ENCODE measurements at places on chromosomes 1 and 21. TPM values are rescaled to one million over a fixed set of nuclear protein-coding genes. Genes with fewer than 3 reads are reported as not detected.

FCAMR gene
- 0.08 TPM for total RNA-seq

CAMK1G gene
- not detected for total RNA-seq

SLC5A9 gene
- total RNA-seq = not detected

FCN3 gene
- total RNA-seq = 2.4 TPM

DMBX1 gene
- not detected for total RNA-seq

LHX8 gene
- total RNA-seq = not detected

CSMD2 gene
- total RNA-seq = 0.08 TPM

KRTAP19-5 gene
- not detected for total RNA-seq

Data from esophagus mucosa (tissue), 1 donor.